Right ventricle myocardium inferior (tissue), 1 donor: ENCODE measurements at places on chromosomes 4 and X. TPM values are rescaled to one million over a fixed set of nuclear protein-coding genes. Genes with fewer than 3 reads are reported as not detected.

DNA sequence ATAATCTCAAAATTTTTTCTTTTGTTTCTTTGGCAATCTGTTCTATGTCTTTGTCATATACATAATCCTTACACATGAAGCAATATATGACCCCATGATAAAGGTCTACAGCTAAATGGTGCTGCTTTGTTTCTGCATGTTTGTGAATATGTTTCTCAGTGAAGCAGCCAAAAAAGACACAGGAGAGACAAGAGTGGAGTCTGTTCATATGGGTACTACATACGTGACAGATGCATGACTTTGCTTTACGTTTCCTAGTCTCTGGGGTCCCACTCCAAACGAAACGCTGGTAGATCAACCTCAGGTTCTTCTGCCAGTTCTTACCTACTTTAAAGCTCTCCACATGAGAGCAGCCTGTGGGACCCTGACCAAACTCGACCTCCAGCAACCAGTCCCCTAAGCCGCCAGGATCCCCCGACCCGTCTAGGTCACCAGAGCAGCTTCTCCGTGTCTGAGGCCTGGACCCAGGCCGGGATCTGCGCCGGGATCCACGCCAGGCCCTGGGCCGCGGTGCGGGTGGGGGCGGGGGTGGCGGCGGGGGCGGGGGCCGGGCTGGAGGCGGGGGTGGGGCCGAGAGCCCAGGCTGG is 1.5 kb downstream of the USP51 start:
- DNase-seq = no peak

DNA sequence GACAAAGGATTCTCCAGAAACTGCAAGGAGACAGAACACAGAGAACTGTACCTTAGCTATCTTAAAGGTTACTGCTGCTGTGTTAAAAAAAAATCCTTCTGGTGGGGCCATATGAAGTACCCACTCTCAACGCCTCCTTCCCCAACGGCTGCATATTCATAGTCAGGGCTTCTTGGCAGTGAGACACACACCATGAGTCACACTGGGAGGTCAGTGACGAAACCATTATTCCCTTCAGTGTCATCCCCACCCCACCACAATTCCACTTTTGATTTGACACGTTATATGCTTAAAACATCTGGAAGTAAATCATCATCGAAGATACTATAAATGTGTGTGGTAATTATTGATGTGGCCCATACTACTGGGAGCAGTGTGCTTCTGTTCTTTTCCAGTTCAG is 271.5 kb downstream of the LDB2 start:
- DNase-seq = no peak

DNA sequence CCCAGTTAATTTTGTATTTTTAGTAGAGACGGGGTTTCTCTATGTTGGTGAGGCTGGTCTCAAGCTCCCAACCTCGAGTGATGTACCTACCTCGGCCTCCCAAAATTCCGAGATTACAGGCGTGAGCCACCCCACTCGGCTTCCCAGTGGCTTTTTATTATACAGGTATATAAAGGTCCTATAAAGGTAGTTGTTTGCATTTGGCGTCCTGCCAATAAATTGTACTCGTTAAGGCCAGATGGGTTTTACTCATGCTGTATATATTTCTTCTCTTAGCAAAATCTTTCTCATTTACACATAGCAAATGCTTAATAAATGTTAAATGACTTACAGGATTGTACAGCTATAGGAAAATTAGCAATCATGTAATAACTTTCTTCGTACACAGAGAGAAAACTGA is 6.9 kb downstream of the SHROOM3 start:
- no peak for DNase-seq

DNA sequence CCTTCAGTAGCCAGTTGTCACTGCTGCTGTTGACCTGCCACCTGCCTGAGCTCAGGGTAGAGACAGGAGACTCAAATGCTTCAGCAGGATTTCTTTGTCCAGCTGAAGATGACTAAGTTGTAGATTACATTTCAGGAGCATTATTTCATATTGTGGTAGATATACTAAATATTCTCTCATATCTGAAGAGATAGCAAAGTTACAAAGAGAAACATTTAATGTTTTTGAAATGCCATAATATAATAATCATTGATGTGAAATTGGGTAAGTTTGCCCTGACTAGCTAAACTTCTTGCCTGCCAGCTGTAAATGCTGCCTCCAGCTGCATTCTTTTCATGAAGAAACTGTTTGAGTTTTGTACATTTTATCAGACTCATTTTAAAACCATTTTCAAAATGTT is 247.6 kb upstream of the CNKSR2 start:
- DNase-seq = no peak

The MBTPS2 gene
- total RNA-seq = 8.3 TPM

The SAT1 gene
- total RNA-seq = 130 TPM

The KLHL4 gene
- 0.89 TPM for total RNA-seq
